ENCODE measurements at places on chromosomes 5 and 9. TPM values are rescaled to one million over a fixed set of nuclear protein-coding genes. Genes with fewer than 3 reads are reported as not detected.

- peak overlapping the region; percentile 87 for H3K4me3 ChIP-seq
- peaks cover 15% of the 10 kb centered on the region for H3K27me3 ChIP-seq
- peaks cover 8% of the 10 kb centered on the region for H3K36me3 ChIP-seq
- H3K27ac ChIP-seq, result peak overlapping the region; percentile 86
- no peak for DNase-seq
- peaks cover 27% of the 10 kb centered on the region for H3K4me1 ChIP-seq
These were observed 2.0 kb downstream of the PDLIM7 start for GRCh38 chr5:177495243-177496060.

- no peaks in the 10 kb centered on the region for H3K4me1 ChIP-seq
- H3K27me3 ChIP-seq, result no peaks in the 10 kb centered on the region
- H3K4me3 ChIP-seq, result no peak overlapping the region
- no peak for DNase-seq
These were observed 42.5 kb upstream of the GADD45G start for GRCh38 chr9:89562186-89562814.

- H3K27me3 ChIP-seq, result no peaks in the 10 kb centered on the region
- H3K4me1 ChIP-seq, result peaks cover 12% of the 10 kb centered on the region
- DNase-seq, result no peak
- H3K4me3 ChIP-seq, result peak overlapping the region; percentile 97
These were observed 597 bp upstream of the CENPH start for GRCh38 chr5:69188811-69189161.

The SHISAL2B gene
- 0.63 TPM for total RNA-seq

- H3K27me3 ChIP-seq, result peaks cover 20% of the 10 kb centered on the region
- DNase-seq, result no peak
- no peak overlapping the region for H3K4me3 ChIP-seq
- no peaks in the 10 kb centered on the region for H3K36me3 ChIP-seq
These were observed 27.6 kb upstream of the FSTL4 start for GRCh38 chr5:133639850-133640528.

The IARS1 gene
- 125 TPM for total RNA-seq

GRCh38 chr9:90903766-90904424 is 102.3 kb downstream of the SYK start:
- no peaks in the 10 kb centered on the region for H3K4me1 ChIP-seq
- H3K36me3 ChIP-seq, result peaks cover 14% of the 10 kb centered on the region
- no peak overlapping the region for H3K27ac ChIP-seq
- DNase-seq, result no peak

DNA sequence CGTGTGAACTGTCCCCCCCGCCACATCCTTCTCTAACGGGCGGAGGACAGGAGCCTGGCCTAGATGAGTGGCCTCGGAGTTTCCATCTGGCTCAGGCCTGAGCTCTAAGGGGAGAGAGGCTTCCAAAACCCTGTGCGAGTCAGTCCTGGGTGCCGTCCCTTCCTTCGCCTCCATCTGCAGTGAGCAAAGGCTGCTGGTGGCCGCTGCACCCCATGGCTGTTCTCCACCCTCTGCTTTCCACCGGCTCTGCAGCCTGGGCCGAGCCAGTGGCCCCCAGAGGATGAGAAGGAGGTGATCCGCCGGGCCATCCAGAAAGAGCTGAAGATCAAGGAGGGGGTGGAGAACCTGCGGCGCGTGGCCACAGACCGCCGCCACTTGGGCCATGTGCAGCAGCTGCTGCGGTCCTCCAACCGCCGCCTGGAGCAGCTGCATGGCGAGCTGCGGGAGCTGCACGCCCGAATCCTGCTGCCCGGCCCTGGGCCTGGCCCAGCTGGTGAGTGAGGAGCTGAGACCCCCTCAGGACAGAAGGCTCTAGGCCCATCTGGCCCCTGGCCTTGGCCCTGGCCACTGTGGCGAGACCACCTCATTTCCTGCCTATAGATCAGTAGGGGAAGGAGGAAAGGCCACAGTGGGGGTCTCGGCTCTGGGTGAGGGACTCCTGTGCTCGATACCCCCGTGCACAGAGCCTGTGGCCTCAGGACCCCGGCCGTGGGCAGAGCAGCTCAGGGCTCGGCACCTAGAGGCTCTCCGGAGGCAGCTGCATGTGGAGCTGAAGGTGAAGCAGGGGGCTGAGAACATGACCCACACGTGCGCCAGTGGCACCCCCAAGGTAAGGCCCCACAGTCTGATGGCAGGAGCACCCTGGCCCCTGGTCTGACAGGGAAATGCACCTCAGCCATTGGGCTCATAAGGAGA is 3.0 kb downstream of the PKN3 start:
- H3K27ac ChIP-seq, result no peak overlapping the region
- H3K4me3 ChIP-seq, result no peak overlapping the region
- no peaks in the 10 kb centered on the region for H3K4me1 ChIP-seq
- no peaks in the 10 kb centered on the region for H3K36me3 ChIP-seq

DNA sequence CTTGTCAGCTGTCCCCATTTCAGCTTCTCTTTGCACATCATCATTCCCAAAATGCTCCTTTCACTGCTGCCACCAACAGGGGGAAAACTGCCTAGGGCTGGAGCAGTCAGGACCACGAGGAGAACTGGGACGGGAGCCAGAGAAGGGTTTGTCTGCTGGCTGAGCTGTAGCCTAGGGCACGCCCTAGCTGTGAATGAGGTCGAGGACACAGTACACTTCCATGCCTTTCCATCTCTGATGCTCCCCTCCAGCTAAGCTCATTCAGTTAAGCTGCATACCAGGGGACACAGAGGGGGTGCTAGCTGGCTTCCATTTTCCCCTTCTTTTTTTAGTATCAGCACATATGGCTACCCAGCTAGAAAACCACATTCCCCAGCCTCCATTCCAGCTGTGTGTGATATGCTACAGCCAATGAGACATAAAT is 64.7 kb downstream of the STK10 start:
- DNase-seq, result no peak
- H3K4me1 ChIP-seq, result no peaks in the 10 kb centered on the region
- H3K27me3 ChIP-seq, result no peaks in the 10 kb centered on the region
- no peak overlapping the region for H3K27ac ChIP-seq

- DNase-seq, result no peak
- H3K4me3 ChIP-seq, result no peak overlapping the region
- H3K4me1 ChIP-seq, result no peaks in the 10 kb centered on the region
- no peaks in the 10 kb centered on the region for H3K36me3 ChIP-seq
- no peak overlapping the region for H3K27ac ChIP-seq
- H3K27me3 ChIP-seq, result no peaks in the 10 kb centered on the region
These were observed 33.2 kb upstream of the CYFIP2 start for GRCh38 chr5:157232706-157233105.

GRCh38 chr9:137149942-137150616 is 11.1 kb downstream of the GRIN1 start:
- H3K36me3 ChIP-seq, result no peaks in the 10 kb centered on the region
- no peak for DNase-seq
- no peak overlapping the region for H3K27ac ChIP-seq

Measured in type B pancreatic cell (in vitro differentiated cells).